ENCODE measurements at places on chromosomes 4 and X. TPM values are rescaled to one million over a fixed set of nuclear protein-coding genes. Genes with fewer than 3 reads are reported as not detected.

GRCh38 chrX:154313147-154313546, 17.6 kb downstream of the TKTL1 start:
- DNase-seq: no peak

DNA sequence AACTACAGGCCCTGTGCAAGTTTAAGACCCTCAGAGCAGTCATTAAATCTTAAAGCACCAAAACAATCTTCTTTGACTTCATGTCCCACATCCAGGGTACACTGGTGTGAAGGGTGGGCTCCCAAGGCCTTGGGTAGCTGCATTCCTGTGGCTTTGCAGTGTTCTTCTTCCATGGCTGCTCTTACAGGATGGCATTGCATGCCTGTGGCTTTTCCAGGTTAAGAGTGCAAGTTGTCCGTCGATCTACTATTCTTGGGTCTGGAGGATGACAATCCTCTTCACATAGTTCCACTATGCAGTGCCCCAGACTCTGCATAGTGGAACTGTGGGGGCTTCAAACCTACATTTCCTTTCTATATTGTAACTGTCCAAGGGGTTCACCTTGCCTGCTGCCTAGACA, 494.5 kb downstream of the CFAP47 start:
- no peak for DNase-seq

GRCh38 chr4:169202145-169202699, 68.5 kb downstream of the SH3RF1 start:
- no peak for DNase-seq

DNA sequence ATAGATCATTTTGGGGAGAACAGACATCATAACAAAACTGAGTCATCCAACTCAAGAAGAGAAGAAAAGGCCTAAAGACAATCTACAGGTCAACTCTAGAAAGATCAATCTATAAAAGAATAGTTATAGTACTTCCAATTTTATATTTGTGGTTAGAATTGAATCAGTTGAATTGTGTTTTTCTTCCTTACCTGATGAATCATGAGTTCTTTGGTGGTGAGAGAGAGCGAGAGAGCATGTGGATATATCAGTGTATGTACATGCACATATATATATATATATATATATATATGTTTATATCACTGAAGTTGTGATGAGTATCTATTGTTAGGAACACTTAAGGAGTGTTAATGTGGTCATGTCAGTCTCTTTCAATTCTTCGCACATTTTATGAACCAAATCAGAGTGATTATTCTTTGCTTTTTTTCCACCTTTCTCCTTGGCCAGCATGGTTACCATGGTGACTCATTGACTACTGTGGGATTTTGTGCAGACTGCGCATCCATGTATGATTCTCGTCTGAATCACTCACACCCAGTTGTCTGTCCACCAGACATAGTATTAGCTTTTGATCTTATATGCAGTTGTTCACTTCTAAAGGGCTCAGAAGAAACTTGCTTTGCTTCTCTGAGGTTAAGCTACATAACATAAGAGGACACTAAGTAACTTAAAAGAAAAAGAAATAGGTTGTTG, 90.4 kb upstream of the RAB40AL start:
- DNase-seq: no peak

DNA sequence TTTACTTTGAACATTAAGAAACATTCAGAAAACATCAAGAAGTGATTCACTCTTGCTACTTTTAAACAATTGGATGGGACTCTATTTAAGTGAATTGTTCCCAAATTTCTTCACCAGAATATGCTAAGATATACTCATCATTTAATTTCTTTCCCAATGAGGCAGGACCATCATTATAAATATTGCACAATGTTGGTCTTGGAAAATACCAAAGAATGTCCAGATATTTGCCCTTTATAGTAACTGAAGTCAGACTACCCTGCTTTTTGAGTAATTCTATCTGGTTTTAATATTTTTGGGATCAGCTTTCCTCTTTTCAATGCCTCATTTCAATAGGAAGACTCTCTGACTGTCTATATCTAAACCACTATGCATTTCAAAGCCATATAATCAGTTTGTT, 129.4 kb upstream of the TENM3 start:
- DNase-seq: no peak

DNA sequence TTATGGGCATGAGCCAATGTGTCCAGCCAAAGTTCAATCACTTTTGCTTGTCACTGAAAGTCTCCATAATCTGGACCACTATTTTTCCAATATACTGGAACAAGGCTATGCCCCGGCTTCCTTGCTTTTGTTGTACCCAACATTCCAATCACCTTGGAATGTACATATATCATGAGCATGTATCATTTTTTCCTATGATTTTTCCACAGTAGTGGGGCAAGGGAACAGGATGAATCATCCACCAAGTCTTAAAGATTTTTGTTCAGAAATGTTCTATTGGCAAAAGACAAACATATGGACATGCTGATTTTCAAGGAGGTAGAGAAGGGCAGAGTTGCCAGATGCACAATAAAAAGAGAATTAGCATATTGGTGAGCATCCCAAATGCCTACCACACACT, 548.1 kb upstream of the INTU start:
- no peak for DNase-seq

DNA sequence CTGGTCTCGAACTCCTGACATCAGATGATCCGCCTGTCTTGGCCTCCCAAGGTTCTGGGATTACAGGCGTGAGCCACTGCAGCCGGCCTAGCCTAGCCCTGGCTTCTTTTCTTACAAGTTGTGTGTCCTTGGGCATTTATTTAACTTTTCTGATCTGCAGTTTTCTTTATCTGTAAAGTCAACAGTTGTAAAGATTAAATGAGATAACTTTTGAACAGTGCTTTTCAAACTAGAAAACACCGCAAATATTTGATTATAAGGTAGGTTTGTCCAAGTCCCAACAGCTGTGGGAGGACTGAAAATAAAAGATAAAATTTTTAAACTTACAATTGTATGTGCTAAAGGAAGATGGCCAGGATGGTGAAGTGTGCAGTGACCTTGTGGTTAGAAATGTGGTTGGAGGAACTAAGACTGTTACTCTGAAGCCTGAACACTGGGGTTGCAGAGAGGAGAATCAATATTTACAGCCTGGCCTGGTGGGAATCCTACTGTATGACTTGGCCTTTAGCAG, 44.8 kb downstream of the GSX2 start:
- DNase-seq: no peak

- no peak for DNase-seq
Measured at GRCh38 chr4:183989461-183989860, 84.4 kb downstream of the STOX2 start.

GRCh38 chrX:123743312-123743711, 10.5 kb upstream of the THOC2 start:
- DNase-seq: no peak

DNA sequence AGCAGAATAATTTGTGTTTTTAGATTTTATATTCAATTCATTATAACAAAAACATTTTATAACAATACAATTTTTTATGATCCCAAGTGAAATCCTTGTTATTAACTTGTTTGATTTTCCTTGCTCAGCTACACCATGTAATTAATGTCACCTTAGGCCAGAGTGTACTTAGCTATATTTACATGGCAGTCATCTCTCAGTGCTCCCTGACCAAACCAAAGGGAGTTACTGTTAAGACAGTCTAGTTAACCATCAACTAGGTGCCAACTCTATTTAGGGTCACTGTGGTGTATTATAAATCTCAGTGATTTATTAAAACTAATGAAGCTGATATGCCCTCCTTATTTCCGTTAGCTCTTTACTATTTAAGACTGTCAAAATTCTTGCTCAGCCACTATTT, 44.4 kb downstream of the CCDC158 start:
- DNase-seq: no peak

DNA sequence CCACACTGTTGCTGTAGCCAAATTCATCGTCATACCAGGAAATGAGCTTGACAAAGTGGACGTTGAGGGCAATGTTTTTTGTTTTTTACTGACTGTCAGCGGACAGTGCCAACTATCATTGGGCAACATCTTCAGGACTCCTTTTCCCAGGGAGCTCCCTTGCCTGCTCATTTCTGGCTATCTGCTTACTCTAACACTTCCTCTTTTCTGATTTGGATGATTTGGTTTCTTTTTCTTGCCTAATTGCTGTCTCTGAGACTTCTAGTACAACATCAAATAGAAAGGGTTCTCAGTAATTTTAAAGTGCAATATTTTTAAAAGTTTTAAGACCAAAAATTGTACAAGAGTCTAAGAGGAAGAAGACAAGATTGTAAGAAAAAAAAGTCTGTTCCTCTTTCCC, 92.0 kb upstream of the KLHL4 start:
- DNase-seq: no peak

DNA sequence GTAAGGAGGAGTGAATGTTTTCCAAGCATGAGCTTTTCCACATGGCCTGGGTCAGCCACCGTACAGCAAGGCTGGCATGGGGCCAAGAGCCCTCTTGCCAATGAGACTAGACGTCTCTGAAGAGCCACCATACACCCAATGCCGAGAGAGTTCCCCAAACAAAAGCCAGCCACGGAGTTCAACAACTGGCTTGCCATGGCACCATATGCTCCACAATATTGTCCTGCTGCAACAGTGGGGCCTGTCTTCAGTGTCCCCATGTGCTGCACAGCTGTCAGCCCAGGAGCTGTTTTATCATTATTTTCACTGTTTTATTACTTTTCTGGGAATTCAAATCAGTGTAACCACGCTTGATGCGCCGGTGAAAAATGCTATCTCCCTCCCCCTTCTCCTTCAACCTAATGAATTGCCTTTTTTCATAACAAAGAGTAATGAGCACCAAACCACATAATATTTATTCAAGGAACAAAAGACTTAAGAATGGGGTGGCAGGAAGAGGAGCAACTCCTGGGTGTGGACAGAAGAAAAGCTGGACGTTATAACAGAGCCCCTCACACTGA, 18.4 kb downstream of the MAML3 start:
- DNase-seq: peak; percentile 79

DNA sequence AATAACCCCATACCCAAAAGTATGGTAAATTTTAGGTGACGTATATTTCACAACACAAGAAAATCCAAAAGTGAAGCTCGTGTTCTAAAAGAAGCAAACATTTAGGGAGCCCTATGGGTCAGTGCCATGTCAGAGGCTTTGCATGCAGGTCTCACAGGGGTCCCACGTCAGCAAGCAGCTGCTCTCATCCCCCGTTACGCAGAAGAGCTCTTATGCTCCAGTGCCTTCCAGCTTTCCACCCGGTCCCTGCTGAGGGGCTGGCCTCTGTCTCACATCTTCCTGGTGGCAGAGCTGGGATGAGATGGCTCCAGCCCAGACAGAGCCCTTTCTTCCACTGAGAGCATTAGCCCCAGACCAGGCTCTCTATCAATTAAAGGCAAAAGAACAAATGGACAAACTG, 82.0 kb downstream of the IRF2 start:
- DNase-seq: no peak

DNA sequence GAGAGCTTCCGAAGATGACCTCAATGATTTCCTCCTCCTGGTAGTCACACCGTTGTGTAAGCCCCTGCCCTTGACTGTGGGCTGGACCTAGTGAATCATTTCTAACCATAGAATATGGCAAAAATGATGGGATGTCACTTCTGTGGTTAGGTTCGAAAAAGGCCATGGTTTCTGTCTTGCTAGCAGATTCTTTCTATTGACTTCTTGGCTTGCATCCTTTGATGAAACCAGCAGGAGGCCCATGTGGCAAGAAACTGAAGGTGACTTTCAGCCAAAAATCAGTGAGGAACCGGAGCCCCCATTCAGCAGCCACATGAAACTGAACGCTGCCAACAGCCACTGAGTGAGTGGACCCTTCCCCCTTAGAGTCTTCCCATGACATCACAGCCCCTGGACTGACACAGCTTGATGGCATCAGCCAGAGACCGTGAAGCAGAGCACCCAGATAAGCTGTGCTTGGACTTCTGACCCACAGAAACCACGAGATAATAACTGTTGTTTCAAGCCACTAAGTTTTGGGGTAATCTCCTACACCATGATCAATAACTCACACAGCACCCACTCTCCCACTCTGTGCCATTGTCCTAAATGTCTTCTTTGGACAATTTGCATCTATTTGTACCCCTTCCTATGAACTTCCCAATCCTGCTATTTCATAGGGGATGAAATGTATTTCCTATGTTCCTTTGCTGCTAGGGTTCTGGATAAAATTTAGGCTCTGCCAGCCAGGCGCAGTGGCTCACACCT, 148.0 kb upstream of the STX18 start:
- no peak for DNase-seq

DNA sequence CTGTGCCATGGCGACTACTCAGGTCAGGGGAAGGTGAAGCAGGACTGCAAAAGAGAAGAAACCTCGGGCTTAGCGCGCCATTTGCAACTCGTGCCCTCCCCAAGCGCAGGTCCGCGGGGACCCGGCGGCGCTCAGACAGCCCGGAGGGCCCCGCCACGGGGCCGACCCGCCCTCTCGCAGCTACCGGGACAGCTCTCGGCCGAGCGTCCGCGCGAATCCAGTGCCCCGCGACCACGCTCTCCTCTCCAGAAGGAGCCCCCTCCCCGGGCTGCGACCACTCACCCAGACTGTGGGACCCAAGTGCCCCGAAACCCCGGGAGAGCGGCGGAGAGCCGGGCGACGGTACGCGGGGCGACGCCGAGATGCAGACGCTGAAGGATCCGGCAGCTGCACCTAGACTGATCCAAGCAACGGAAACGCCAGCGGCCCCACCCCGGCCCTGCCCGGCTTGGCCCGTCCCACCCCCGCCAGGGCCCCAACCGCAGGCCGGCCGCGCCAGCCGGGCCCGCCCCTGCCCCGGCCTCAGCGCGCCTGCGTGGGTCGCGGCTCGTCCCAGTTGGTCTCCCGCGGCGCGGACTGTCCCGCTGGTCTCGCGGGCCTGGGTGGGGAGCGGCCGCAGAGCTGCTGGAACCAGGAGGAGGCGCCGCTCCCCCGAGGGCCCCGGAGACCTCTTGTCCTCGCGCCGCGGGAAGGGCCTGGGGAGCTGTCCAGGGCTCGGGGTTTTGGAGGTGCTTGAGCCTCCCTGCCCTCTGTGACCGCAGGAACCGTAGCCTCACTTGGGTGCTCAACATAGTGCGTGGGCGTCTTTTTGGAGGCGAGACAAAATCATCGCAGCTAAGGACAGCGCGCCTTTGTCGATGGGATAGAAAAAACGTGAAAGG, at the start of gene ANXA5:
Gene ANXA5 (minus strand): TSS at position 400 of the 881 bp plus-strand sequence. CDS start 391 bp downstream, at position 9.
- peak; percentile 88 for DNase-seq

DNA sequence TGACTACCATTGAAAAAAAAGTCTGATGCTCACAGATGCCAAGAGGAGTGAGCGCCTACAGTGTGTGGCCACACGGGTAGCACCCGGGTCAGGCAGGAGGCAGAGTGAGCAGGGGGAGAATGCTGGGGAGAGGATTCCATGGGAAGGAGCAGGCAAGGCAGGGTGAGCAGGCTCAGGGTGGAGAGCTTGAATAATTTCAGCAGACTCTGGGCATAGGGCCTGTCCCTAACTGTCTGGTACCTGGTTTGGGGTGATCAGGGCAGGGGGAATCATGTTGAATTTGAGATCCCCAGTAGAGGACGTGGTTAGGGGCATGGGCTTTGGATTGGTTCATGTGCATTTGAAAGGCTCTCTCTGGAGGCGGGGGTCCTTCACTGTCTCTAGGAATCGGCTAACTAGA, 51.2 kb upstream of the TLR3 start:
- no peak for DNase-seq

JCHAIN gene
- total RNA-seq: 8.4 TPM

FAM47C gene
- not detected for total RNA-seq

CLNK gene
- not detected for total RNA-seq

CSAG3 gene
- total RNA-seq: not detected

NIPAL1 gene
- total RNA-seq: not detected

NAT8L gene
- total RNA-seq: 0.24 TPM

USP17L11 gene
- total RNA-seq: not detected

RBM46 gene
- total RNA-seq: 0.15 TPM

PWWP3B gene
- total RNA-seq: 304 TPM

TSPAN6 gene
- 41.2 TPM for total RNA-seq

HSD17B13 gene
- total RNA-seq: 0.31 TPM

ZNF718 gene
- 10.1 TPM for total RNA-seq

MAML3 gene
- total RNA-seq: 14.9 TPM

CENPI gene
- 2.1 TPM for total RNA-seq

TMLHE gene
- 23.6 TPM for total RNA-seq

NDNF gene
- total RNA-seq: 46.6 TPM

All from ovary (tissue), 10 donors.